ELF-1 (cell line): ENCODE measurements at places on chromosomes 7 and 10.
A peak's percentile ranks its signal among the peaks of the same experiment; 100 is the strongest.

DNA sequence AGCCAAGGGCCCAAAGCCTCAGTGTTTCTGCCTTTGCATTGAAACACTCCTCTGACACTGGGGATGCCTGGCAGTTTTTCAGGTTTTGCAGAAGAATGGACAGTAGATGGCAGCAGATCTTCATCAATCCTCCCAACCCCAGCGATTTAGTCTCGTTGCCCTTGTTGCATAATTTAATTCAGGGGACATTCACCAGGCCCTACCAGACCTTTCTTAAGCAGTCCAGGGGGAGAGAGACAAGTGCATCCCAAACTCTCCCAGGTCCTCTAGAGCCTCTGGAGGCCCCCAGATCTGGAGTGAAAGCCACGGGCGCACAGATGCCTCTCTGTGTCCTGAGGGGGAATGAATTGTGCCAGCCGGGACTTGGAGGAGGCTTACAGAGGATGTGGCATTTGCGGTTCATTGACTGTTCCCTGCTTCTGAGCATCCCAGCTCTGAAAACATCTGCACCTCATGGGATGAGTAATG is 29.6 kb downstream of the MINDY4 start:
- DNase-seq = peak; percentile 82

DNA sequence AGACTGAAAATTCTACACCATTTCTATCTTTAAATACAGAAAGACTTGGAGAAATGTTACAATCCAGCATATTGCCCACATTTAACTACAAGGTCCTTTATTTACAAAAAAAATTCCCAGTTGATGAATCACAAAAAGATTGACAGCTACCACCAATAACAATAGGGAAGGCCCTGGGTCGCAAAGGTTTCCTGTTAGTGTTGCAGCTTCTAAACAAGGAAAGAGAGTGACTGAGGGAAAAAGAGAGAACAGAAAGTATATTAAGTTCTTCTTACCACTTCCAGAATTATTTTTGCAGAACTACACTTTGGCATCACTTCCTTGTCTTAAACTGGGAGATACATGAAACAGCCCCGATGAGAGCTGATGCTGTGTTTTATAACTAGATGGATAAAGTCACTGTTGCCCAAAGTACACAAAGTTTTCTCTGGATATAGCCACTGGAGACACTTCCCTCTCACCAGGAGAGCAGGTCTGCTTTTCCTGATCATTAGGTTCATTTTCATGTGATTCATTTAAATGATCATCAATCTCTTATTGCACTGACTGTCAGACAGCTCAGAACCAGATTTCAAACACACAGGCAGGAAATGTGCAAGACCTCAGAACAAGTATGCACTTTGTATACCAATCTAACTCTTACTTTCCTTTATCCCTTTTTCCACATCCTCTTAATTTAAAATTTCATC is 57.0 kb downstream of the SHTN1 start:
- peak; percentile 35 for DNase-seq

DNA sequence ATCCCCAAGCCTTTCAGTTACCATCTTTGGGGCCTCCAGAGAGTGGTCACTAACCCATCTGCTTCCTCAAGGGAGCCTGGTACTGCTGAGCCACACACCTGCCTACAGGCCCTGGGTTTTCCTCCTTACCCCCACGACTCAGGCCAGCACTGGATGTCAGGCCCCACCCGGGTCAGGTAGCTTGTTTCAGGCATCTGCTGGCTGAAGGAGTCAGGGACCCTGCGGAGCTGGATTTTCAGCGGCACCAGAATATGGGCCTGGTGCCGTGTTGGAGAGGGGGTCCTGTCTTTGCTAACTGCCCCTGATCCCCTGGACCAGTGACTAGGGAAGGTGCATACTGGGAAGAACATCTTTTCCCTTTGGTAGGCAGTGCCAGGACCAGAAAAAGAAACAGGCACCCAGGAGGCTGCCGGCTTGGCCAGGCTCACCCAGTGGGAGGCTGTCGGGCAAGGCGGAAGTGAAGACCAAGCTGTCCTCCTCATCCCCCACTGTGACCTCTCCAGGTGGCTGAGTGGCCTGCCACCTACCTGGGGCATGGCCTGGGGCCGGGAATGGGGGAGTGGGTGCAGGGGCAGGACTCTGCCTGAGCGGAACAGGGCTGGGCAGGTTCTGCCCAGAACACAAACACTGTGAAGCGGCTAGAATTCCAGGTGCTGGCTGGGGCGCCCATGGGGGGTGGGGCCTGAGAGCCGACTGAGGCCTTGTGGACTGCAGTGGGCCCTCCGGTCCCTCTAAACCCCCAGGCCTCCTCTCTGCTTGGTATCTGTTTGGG is 12.4 kb upstream of the SAMD8 start:
- DNase-seq = no peak

- peak; percentile 6 for DNase-seq
Measured at GRCh38 chr10:127968027-127968441, 61.1 kb downstream of the PTPRE start.

- DNase-seq = peak; percentile 99
Measured at GRCh38 chr10:3173171-3173878, 743 bp upstream of the PITRM1 start.

DNA sequence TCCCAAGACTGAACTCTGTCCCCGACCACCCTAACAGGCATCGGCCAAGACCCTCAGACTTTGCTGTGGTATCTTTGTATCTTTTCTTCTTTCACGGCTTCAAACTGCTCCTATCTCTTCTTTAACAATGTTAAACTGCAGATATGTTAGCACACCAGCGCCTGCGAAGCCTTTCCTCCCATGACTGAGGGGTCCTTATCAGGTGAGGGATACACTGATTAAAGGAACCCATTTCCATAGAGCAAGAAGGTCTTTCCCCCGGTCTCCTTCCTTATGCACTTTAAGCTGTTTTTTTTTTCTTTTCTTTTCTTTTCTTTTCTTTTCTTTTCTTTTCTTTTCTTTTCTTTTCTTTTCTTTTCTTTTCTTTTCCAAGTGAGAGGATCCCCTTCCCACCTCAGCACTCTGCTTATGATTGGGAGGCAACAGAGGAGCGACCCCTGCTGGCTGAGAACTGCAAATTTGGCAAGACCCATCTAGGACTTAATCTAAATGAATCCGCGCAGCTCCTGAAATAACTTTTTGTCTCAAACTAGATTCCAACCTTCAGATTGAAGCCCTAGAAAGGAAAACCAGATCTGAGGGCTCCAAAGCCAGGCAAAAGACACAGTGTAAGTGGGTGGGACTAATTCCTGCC is 109.9 kb downstream of the ITGB8 start:
- DNase-seq = peak; percentile 58

DNA sequence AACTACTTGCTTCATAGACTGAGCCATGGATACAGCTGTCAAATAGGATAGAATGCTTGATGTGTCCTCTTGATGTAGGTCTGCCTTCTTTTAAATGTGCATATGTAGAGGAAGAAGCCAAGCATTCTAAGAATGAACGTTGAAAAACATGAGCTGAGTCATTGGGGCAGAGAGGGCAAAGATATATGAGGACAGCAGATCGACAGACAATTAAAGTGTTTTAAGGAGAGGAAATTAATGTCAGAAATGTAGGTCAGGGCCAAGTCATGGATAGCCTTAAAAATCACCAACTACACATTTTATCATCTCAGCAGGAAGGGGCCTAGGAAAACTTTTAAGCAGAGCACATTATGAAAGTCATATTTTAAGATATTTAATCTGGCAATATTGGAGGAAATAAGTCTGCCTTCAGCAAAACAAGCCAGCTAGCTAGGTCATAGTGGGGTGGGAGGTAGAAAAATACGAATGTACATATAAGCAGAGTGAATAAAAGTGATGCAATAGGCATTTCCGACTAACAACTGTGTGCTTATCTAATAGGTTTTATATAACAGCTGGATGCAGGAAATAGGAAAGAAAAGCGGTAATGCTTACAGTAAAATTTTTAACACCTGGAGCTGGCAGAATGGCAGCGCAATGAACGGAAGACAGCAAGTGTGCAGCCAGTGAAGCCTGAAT is 638.3 kb upstream of the TPK1 start:
- no peak for DNase-seq

DNA sequence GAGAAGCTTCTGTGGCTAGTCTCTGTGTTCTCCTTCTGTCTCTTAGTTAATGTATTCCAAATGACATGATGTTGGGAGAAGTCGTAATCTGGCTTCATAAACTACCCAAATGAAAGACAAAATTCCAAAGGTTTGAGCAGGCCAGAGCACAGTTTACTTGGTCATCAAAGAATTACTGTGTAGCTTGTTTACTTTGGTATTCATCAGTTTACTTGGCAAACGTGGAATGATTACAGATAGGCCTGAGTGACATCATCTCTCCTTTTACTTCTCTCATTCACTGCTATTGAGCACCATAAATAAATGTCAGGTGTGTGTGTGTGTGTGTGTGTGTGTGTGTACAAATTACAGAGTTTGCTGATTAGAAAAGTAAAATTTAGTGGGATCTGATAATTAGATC is 327.3 kb downstream of the PHTF2 start:
- no peak for DNase-seq

- no peak for DNase-seq
Measured at GRCh38 chr7:1279041-1279440, 46.4 kb downstream of the UNCX start.

- no peak for DNase-seq
Measured at GRCh38 chr7:38367301-38367890, 94.0 kb upstream of the TARP start.

- DNase-seq = peak; percentile 76
Measured at GRCh38 chr7:99928994-99929729, at the start of gene GJC3. TSS of gene GJC3 (minus strand) at chr7:99929620. CDS start at chr7:99929620, 0 bp downstream.

DNA sequence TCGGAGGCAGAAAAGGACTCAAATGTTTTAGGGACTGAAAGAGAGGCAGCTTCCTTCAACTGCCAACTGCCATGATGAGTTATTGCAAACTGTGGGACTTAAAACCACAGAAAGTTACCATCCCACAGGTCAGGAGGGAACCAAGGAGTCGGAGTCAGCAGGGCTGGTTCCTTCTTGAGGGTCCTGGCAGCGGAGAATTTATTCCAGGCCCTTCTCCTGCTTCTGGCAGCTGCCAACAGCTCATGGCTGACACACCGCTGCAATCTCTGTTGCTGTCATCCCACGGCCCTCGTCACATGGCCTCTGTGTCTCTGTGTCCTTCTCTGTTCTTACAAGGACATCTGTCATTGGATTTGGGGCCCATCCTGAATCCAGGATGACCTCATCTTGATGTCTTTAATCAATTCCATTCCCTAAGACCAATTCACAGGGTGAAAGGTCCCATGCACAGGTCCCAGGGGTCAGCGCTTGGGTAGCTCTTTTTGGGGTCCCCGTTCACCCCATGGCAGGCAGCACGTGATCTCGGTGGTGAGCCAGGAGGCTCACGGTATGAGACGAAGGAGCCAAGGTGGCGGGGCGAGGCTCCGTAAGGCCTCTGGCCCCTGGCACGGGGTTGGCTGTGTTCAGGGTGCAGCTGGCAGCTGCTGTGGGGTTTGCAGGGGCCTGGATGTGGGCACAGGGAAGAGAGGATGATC is 27.4 kb upstream of the PSMG3 start:
- no peak for DNase-seq

GRCh38 chr7:904847-905246 is 28.5 kb downstream of the GET4 start:
- no peak for DNase-seq

- no peak for DNase-seq
Measured at GRCh38 chr10:46277840-46278239, 9.0 kb upstream of the ANTXRL start.

- no peak for DNase-seq
Measured at GRCh38 chr7:29623973-29624372, 60.3 kb downstream of the PRR15 start.

DNA sequence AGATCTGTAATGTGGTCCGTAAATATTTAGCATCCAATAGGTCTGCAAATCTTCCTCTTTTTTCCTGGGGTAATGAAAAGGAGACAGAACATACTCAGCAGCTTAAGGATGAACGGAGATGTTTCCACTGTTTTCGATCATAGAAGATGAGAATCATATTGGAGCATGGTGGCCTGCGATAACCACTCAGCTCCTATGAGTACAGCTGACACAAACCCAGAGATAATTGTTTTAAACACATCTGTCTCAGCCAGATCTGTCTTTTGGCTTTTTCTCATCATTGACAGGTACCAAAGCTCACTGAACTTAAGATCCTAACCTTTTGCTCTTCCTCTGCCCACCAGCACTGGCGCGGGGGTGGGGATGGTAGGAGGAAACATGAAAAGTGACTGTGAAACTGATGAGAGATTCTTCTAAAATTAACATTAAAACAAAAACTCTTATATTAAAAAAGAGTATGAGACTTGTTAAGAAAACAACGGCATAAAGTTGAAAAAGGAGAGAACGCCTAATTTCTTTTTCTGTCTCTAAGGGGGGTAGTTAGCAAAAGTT is 71.0 kb downstream of the SVOPL start:
- no peak for DNase-seq

GRCh38 chr7:105521717-105522463 is at the start of gene PUS7:
TSS of gene PUS7 (minus strand) at chr7:105522271. CDS start at chr7:105508512, 13,759 bp downstream.
- peak; percentile 89 for DNase-seq

DNA sequence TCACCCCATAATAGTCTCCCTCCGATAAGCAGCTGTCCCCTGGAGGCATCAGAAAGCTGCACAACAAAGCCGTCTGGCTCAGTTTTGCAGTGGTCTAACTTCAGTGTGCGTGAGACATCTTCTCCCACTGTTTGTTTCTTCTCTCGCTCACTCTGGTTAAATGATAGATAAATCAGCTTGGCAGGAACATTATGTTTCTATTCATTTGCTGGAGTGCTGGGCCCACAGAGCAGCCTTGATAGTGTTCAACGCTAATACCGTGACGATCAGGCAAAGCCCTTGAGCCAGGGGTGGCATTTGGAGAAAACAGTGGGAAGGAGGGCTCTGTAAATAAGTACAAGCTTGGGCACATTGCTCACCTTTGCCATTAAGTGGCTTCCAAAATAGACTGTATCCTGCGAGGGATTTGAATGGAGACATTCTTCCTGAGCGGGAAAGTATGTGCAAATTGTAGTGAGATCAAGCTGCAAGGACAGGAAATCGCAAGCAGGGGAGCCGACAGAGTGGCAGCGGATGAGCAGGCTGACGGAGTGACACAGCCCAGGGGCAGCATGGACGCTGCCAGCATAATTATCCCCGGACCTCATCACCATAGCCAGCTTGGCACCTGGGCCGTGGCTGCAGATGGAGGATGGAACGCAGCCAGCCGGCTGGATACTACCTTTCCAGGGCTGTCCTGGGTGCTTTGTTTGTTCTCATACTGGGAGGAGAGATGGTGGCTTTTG is 256.8 kb upstream of the FZD8 start:
- DNase-seq = no peak

DNA sequence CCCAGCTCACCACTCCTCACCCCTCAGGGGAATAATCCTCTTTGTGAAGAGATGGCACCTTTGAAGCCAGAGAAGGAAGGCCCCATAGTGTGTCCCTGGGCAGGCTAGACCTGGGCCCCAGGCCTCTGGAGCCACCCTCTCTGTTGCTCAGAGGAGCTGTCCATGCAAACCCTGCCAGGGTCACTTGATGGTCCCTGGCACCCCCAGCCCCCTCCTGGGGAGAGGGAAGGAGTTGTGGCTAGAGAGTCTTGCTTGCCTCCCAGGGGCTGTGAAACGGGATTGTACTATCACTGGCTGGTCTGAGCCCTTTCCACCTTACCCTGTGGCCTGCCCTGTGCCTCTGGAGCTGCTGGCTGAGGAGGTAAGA is 5.8 kb downstream of the GHRHR start:
- DNase-seq = no peak

- DNase-seq = peak; percentile 88
Measured at GRCh38 chr7:137169282-137169698, 174.2 kb downstream of the PTN start.
